Left cardiac atrium (tissue), 4 donors: ENCODE measurements at places on chromosomes 5 and 9. TPM values are rescaled to one million over a fixed set of nuclear protein-coding genes. Genes with fewer than 3 reads are reported as not detected.
A peak's percentile ranks its signal among the peaks of the same experiment; 100 is the strongest.

The C5 gene
- 2.4 TPM for total RNA-seq

The ZNF883 gene
- total RNA-seq, result 2.8 TPM

The CCL21 gene
- 19.0 TPM for total RNA-seq

The KCNN2 gene
- 16.8 TPM for total RNA-seq

The ADAMTS19 gene
- 2.4 TPM for total RNA-seq

The PCDHGA5 gene
- total RNA-seq, result 4.3 TPM

The DCP2 gene
- 23.7 TPM for total RNA-seq

The OR5C1 gene
- not detected for total RNA-seq

The ARID3C gene
- total RNA-seq, result not detected

The CDKN2B gene
- total RNA-seq, result 7.9 TPM

The ANKRD31 gene
- total RNA-seq, result 0.06 TPM

The DBH gene
- not detected for total RNA-seq

The PFN3 gene
- not detected for total RNA-seq

The PAPPA gene
- 2.4 TPM for total RNA-seq

The CCDC192 gene
- not detected for total RNA-seq

The BHMT2 gene
- total RNA-seq, result 16.3 TPM

The PALM2AKAP2 gene
- 102 TPM for total RNA-seq

DNA sequence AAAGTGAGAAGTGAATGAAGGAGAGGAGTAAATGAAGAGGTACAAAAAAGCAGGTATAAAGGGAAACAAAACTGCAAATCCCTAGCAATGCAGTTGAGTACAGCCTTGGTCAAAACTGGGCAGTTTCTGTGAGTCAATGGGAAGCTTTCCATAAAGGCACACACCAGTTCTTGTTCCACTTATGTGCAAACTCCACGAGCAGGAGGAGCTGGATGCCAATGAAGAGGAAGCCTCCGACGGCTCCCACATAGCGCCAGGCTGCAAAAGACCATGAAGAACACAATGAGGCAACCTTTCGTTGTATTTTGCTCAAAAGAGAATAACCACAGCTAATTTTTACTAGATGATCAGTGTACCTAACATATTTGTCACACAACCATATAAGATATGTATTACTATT, 81.1 kb downstream of the SERINC5 start:
- DNase-seq, result no peak

- DNase-seq, result no peak
These were observed 16.9 kb downstream of the SLC6A7 start for GRCh38 chr5:150206779-150207115.

DNA sequence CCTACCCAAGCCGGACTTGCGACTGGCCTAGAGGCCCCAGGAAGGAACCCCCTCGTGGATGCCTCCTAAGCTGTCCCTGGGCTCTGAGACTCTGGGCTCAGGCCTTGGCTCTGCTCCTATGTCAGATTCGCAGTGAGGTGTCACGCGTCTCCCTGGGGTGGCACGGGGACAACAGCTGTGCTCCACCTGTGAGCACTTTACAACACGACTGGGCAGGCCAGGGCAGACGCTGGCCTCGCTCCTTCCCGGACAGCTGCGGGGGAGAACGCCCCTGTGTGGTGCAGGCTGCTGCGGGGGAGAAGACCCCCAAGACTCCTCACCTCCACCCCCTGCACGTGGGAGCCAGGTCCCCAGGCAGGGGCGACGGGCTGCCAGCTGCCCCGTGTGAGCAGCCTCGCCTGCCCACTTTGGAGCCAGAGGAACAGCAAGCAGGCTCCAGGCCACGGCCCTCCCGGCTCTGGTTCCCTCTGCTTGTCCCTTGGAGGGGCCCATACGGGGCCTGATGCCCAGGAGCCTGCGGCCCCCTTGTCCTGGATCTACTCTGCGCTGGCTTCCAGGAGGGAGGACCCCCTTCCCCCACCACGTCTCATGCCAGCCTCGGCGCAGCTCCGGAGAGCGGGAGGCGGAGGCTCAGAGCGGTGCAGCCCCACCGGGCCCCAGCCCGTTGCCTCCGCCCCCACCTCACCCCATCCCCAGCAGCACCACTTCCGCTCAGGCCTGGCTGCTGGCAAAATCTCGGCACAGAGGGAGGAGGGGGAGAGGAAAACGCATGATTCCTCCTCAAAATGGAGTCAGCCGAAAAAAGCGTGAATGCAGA, 36.0 kb downstream of the SARDH start:
- DNase-seq, result peak; percentile 39

- no peak for DNase-seq
These were observed 20.0 kb upstream of the NPM1 start for GRCh38 chr5:171367424-171368370.

GRCh38 chr9:135965124-135965756, 4.1 kb upstream of the UBAC1 start:
- DNase-seq, result no peak

- peak; percentile 72 for DNase-seq
These were observed 7.2 kb downstream of the NINJ1 start for GRCh38 chr9:93126825-93127368.

- no peak for DNase-seq
These were observed 134.4 kb downstream of the AOPEP start for GRCh38 chr9:94860678-94861588.

DNA sequence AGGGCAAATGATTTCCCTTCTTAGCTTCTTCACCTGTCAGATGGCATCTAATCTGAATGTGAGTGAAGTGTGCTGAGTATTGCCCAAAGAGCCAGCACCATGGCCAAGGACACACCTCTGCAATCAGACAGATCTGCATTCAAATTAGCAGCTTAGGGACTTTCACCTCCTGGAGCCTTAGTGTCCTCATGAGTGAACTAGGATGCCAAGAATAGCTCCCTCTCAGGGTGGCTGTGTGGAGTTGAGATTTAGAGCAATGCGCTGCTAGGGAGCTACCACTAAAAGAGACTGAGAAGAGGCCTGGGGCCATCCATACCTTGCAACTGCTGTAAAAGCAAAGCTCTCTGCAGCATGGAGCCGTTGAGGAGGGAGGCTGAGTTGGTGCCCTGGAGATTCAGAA, 1.4 kb downstream of the CIZ1 start:
- DNase-seq, result no peak

DNA sequence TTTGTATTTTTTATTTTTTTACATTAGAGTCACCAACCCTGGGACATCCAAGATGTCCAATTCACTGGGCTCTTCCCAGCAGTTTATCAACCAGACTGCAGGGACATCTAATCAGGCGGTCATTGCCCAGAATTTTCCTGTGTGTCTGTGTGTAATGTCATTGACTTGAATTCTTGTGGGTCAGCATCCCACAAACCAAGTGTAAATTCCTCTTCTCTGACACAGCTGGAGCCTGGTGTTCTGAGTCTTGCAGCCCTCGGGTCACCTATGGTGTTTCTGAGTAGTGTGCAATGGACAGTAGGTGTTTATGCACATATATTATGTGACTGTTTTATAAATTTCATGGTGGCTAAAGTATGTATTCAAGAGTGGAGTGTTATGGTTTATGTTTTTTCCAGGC, 815.7 kb downstream of the SEMA5A start:
- no peak for DNase-seq

- no peak for DNase-seq
These were observed 438.4 kb downstream of the ISL1 start for GRCh38 chr5:51821697-51822096.

GRCh38 chr9:89748831-89749499, 144.2 kb downstream of the GADD45G start:
- DNase-seq, result no peak

- DNase-seq, result no peak
These were observed 1300.1 kb upstream of the DMAC1 start for GRCh38 chr9:9099646-9100045.

GRCh38 chr5:177350776-177351391, 584 bp downstream of the LMAN2 start:
- no peak for DNase-seq

DNA sequence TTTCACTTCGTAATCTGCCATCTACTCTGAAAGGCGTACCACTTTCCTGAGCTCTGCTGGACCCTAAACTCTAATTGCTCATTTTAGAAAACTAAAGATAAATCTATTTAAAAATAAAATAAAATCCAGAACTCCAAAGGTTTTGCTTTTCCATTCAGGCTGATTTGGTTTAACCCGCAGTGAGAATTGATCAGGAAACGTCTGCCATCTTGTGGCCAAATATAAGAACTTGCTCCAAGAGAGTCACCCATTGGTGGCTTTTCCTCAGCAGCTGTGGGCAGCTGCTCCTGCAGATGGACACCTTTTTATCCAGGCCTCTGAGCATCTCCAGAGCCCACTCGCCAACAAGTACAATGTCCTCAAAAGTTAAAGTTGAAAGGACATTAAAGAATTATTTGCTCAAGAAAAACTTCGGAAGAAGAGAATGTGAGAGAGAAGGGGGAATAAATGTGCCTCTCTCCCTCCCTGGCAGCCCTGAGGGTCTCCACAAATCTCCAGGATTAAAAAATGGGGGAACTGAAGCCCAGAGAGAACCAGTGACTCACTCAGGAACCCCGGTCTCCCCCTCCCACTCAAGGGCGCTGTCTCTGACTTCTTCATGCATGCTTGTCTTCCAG, 4.1 kb downstream of the SAXO1 start:
- no peak for DNase-seq

DNA sequence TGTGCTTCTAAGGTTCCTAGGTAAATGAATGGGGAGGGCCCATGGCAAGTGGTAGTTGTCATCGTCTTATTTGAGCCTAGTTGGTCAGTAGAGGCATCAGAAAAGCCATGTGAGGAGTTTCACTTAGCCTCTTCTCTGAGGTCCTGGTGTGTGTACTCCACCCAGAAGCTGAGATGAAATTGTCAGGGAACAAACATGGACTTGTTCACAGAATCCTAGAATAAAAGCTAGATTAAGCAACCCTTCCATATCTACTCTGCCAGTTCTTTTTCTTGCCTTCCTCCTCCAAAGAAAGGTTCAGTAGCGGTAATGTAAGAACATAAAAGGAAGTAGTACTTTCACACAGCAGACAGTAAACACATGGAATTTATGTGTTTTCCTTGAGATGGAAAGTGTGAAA, 70.4 kb downstream of the ARHGAP26 start:
- DNase-seq, result no peak

GRCh38 chr5:52694648-52695047, 93.1 kb upstream of the ITGA1 start:
- DNase-seq, result no peak

- no peak for DNase-seq
These were observed 140.8 kb upstream of the LMX1B start for GRCh38 chr9:126472948-126473298.

- peak; percentile 81 for DNase-seq
These were observed 564.0 kb upstream of the KLF4 start for GRCh38 chr9:108053555-108054061.

DNA sequence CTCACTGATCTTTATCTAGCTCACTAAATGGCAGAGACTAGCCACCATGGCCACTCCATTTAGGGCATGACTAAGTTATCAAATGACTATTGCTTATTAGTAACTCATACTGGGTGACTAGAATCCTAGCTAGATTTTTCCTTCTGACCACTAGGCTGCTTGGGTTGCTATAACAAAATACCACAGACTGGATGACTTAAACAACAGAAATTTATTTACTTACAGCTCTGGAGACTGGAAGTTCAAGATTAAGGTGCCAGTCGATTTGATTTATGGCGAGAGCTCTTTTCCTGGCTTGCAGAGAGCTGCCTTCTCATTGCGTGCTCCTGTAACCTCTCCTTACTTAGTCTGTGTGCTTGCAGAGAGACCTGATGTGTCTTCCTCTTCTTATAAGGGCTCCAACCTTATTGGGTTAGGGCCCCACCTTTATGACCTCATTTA, 55.0 kb upstream of the APC start:
- no peak for DNase-seq

- DNase-seq, result no peak
These were observed 16.9 kb downstream of the PTCH1 start for GRCh38 chr9:95499847-95500246.

DNA sequence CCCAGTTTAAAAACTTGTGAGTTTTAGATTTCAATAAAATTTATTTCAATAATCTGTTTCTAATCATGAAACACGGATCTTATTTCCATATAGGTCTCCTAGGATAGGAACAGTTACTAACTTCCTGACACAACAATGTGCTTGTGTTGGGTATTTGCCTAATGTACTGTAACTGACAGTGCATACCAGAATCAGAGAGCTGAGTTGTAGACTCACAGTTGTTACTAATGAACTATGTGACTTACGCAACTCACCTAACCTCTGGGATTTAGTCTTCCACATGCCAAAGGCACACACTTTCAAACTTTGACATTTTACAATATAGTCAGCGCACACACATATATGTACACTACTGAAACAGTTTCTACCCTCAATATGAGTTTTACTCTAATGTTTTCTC, 77.7 kb downstream of the HOMER1 start:
- no peak for DNase-seq

- no peak for DNase-seq
These were observed 16.3 kb downstream of the NMRK1 start for GRCh38 chr9:75071530-75072122.

DNA sequence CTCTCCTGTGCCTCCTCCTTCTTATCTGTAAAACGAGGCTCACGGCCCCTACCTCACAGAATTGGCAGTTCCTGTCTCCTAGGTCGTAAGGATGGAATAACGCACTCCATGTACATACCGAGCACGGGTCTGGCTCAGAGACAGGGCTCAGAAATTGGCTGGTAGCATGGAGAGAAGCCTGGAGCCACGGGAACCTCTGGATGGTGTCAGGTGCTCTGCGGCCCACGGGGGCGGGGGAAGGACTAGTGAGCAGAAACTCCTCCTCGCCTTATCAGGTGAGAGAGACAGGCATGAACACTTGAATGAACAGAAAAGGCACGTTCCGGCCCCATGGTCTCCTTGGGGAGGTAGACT, 15.4 kb upstream of the C5orf47 start:
- no peak for DNase-seq

GRCh38 chr5:91727463-91727862, 344.3 kb upstream of the ARRDC3 start:
- DNase-seq, result no peak

GRCh38 chr9:132381966-132382541, 24.6 kb downstream of the TTF1 start:
- DNase-seq, result no peak

GRCh38 chr5:67265951-67266350, 69.4 kb upstream of the CD180 start:
- no peak for DNase-seq
